Panc1 (cell line): ENCODE measurements at places on chromosomes 4 and X. TPM values are rescaled to one million over a fixed set of nuclear protein-coding genes. Genes with fewer than 3 reads are reported as not detected.

DNA sequence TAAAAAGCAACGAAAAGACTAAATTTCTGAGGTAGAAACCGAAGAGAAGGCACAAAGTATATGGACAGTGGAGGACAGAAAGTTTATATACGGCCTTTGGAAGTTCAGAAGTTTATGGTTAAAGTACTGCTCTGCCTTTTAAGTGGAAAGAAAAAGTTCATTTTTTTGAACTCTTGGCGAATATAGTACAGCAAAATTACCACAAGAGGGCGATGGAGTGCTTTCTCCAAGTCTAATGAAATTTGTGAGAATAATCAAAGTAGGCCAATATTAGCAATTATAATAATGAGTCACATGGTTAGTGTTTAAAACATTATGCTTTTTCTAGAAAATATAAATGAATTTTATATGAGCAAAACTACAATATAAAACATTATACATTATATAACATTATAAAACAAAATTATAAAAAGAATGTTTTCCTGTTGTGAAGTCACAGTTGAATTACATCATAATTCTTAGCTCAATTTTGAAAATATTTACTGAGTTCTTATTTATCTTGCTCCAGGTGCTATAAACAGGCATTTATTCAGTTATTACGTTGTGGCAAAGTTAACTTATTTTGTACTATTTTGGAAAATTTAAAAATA, 136.2 kb upstream of the BMPR1B start:
- no peak overlapping the region for H3K4me3 ChIP-seq
- no peak overlapping the region for H3K27ac ChIP-seq
- no peaks in the 10 kb centered on the region for H3K36me3 ChIP-seq
- H3K4me1 ChIP-seq: no peaks in the 10 kb centered on the region
- no peaks in the 10 kb centered on the region for H3K27me3 ChIP-seq

DNA sequence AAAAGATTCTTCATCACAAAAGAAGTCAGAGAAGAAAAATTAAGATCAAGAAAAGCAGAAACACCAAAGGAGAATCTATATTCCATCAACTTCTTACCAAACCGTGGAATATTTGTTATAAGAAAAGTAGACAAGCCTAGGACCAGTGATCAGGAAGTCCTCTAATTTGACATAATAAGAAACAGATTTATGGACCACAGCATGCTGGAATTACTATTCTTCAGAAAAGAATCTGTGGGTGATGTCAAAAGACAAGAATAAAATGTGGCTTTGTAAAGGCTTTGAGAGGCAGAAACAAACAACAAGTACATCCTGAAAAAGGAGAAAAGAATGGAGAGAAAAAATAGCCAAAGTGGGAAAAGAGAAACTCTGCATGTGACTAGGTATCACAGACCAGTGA, 123.3 kb downstream of the SLC10A7 start:
- H3K36me3 ChIP-seq: no peaks in the 10 kb centered on the region
- H3K4me3 ChIP-seq: no peak overlapping the region
- no peak overlapping the region for H3K27ac ChIP-seq
- no peak for DNase-seq

GRCh38 chrX:115367951-115368350, 78.4 kb downstream of the LUZP4 start:
- H3K4me1 ChIP-seq: peaks cover 6% of the 10 kb centered on the region
- DNase-seq: no peak
- H3K4me3 ChIP-seq: no peak overlapping the region
- no peaks in the 10 kb centered on the region for H3K36me3 ChIP-seq

DNA sequence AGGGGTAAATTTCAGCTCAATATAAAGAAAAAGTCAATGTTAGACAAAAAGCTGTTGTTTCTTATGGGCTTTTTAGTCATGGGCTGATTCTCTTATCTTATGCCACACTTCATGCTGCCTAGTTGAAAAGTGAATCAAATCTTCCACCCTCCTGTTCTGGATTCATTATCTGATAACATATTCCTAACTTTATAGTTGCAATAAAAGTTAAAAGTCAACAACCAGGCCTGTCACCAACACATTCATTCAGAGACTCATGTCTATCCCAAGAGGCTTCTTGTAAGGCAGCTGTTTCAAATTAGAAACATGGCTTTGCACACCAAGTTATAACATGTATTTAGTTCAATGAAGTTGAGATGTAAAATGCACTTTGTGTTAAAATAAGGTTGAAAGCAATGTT, 243.8 kb downstream of the ADAMTS3 start:
- H3K27me3 ChIP-seq: no peaks in the 10 kb centered on the region
- no peak overlapping the region for H3K27ac ChIP-seq
- no peaks in the 10 kb centered on the region for H3K4me1 ChIP-seq
- no peak overlapping the region for H3K4me3 ChIP-seq
- no peak for DNase-seq
- H3K36me3 ChIP-seq: no peaks in the 10 kb centered on the region

DNA sequence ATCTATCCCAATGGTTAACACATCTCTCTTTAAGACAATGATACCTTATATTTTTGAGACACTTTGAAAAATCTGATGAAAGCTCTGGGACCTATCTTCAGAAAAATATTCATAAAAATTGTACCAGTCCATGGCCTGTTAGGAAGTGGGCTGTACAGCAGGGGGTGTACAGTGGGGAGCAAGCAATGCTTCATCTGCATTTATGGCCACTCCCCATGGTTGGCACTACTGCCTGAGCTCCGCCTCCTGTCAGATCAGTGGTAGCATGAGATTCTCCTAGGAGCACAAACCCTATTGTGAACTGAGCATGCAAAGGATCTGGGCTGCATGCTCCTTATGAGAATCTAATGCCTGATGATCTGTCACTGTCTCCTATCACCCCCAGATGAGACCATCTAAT, 42.6 kb downstream of the C4orf51 start:
- H3K4me3 ChIP-seq: no peak overlapping the region
- no peaks in the 10 kb centered on the region for H3K4me1 ChIP-seq
- H3K27ac ChIP-seq: no peak overlapping the region
- no peaks in the 10 kb centered on the region for H3K36me3 ChIP-seq
- no peak for DNase-seq

DNA sequence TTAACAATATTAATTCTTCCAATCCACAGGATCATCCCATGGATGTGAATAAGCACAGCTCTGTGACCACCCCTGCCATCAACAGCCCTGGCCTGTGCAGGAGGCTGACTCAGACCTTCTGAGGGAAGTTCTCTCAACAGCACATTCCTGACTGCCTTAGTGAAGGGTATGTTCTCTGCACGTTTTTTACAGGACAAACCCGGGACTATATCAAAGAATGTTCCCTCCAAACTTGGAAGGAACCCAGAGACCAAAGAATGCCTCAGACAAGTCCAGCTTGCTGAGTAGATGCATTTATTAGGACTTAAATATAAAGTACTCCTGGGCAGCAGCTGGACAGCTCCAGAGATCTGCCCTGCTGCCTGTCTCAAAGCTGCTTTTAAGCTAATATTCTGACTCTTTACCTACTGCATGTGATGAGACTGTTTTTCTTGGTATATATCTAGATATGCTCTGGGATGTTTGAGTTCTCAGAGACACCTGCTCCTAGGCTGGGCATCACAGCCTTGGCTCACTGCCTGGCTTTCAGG, 1127.8 kb upstream of the PRKX start:
- H3K27ac ChIP-seq: no peak overlapping the region
- no peaks in the 10 kb centered on the region for H3K36me3 ChIP-seq
- no peaks in the 10 kb centered on the region for H3K27me3 ChIP-seq
- H3K4me3 ChIP-seq: no peak overlapping the region
- H3K4me1 ChIP-seq: no peaks in the 10 kb centered on the region

- no peak overlapping the region for H3K27ac ChIP-seq
- no peak overlapping the region for H3K4me3 ChIP-seq
- no peaks in the 10 kb centered on the region for H3K27me3 ChIP-seq
- DNase-seq: no peak
These were observed 168.1 kb upstream of the MAP3K15 start for GRCh38 chrX:19683358-19683757.

- DNase-seq: no peak
- H3K4me3 ChIP-seq: no peak overlapping the region
- H3K27ac ChIP-seq: no peak overlapping the region
- no peaks in the 10 kb centered on the region for H3K36me3 ChIP-seq
- H3K4me1 ChIP-seq: no peaks in the 10 kb centered on the region
These were observed 593.2 kb downstream of the TMA16 start for GRCh38 chr4:164087733-164088132.

- no peaks in the 10 kb centered on the region for H3K36me3 ChIP-seq
- no peaks in the 10 kb centered on the region for H3K27me3 ChIP-seq
- H3K4me3 ChIP-seq: no peak overlapping the region
- no peaks in the 10 kb centered on the region for H3K4me1 ChIP-seq
These were observed 16.6 kb downstream of the BST1 start for GRCh38 chr4:15719506-15719905.

DNA sequence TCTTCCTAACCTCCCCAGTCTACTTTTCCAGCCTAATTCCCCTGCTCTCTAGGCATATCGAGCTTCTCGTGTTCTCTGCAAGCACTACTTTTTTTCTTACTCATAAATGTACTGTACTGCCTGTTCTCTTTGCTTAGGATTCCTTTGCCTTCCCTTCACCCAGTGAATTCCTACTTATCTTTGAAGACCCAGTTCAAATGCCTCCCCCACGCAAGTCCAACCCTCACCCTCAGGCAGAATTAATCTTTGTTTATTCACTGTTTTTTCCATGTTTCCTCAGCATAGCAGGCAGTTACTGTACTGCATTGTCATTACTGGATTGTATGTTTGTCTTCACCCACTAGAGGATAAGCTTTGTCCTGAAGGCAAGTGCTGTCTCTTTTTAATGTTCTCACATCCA, 287.7 kb downstream of the BMPR1B start:
- no peak for DNase-seq
- no peaks in the 10 kb centered on the region for H3K4me1 ChIP-seq
- no peak overlapping the region for H3K27ac ChIP-seq
- no peak overlapping the region for H3K4me3 ChIP-seq

- H3K27me3 ChIP-seq: no peaks in the 10 kb centered on the region
- H3K4me1 ChIP-seq: no peaks in the 10 kb centered on the region
These were observed 144.1 kb upstream of the RBPJ start for GRCh38 chr4:26176598-26177149.

DNA sequence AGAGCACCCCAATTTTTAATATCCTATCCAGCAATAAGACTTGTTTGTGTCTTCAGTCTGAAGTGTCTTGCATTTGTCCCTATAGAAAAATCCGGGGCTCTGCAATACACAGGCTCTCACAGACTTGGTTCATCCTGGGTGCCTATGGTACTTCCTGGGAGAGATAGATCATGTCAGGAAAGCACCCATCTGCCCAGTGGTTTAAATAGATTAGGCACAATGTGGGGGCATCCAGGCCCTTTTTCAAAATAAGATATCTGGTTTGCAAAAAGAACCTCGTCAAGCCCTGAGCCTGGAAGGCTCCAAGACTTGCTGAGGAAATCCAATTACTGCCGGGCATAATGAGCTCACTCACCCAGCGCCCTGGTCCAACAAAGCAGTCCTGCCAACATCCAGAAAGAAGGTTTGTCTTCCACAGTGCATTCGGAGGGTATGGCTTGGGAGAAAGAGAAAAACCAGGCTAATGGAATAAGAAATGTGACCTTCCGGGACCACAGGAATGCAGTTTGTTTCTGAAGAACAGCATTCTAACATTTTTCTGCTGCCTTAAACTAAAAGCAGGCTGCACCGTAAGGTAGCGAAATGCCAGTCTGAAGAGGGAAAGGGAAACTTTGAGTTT, 11.6 kb downstream of the JAKMIP1 start:
- H3K36me3 ChIP-seq: no peaks in the 10 kb centered on the region
- no peaks in the 10 kb centered on the region for H3K27me3 ChIP-seq
- H3K4me3 ChIP-seq: no peak overlapping the region
- no peak overlapping the region for H3K27ac ChIP-seq
- DNase-seq: no peak

DNA sequence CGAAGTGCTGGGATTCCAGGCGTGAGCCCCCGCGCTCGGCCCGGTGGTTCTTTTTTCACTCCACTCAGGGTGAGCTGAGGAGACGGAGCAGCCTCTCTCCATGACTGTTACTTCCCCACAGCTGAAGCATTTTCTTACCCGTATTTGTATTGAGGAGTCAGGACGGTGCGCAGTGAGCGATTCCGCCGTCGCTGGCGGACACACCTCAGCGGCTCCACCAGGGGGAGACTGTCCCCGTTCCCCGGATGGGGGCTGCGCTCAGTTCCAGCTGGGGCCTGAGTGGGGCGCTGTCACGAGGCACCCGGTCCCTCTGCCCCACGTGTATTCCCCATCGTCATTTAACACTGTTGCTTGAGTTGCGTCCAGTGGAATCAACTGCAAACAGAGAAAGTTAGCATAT, 844.0 kb upstream of the FRG1 start:
- H3K27me3 ChIP-seq: no peaks in the 10 kb centered on the region
- DNase-seq: no peak

GRCh38 chr4:20724915-20725314, 24.7 kb downstream of the PACRGL start:
- H3K4me1 ChIP-seq: no peaks in the 10 kb centered on the region
- DNase-seq: no peak
- peaks cover 5% of the 10 kb centered on the region for H3K36me3 ChIP-seq
- H3K27ac ChIP-seq: no peak overlapping the region

DNA sequence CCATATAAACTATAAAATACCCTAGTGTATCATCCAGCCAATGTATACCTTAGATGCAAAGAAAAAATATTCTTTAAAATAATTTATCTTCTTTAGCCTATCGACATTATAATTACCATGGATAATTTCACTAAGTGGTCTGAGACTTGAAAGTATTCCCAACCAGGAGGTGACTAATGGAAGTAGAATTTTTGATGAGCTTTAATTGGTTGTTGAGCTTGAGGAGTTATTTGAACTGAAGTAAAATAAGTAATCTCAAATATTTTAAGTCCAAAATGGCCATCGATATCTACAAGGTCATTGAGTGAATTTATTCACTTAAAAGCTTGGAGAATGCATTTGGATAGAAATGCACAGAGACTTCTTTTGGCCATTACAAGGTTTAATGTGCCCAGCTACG, 436.2 kb downstream of the TLL1 start:
- no peaks in the 10 kb centered on the region for H3K4me1 ChIP-seq
- H3K36me3 ChIP-seq: no peaks in the 10 kb centered on the region
- H3K4me3 ChIP-seq: no peak overlapping the region
- H3K27ac ChIP-seq: no peak overlapping the region
- no peaks in the 10 kb centered on the region for H3K27me3 ChIP-seq

DNA sequence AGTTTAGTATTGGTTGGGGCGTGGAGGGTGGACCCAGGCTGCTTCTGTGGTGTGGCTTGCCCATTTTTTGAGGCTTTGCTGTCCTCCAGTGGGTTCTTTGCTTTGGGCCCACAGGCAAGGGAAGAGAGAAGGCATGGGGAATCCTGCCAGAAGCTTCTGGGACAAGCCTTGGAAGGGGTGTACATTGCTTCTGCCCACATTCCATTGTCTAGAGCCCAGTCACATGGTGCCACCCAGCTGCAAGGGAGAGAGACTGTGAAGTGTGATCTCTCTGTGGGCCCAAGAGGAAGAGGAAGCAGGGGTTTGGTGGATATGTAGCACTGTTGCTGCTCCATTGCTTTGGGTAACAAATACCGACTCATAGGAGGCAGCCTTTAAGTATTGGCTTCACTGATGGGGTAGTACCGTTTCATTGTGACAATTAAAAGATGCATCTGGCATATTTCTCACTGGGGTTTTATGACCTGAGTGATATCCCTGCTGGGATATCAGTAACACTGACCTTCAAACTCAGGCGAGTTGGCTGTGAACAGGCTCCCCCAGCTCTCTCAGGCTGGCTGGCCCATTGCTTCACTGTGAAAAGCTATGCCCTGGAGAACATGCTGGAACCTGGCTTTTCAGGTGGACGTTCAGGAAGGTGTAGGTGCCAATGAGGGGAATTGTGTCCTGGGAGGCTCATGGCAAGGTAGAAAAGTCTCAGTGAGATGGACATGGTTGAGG, 85.9 kb downstream of the CLDN34 start:
- no peak for DNase-seq
- H3K27me3 ChIP-seq: no peaks in the 10 kb centered on the region

Gene MGARP
- total RNA-seq: 2.3 TPM

Gene ZNF157
- not detected for total RNA-seq

Gene POU4F2
- total RNA-seq: not detected

Gene PGRMC2
- total RNA-seq: 47.6 TPM

Gene UBE2D3
- 191 TPM for total RNA-seq

Gene ZFP92
- 0.90 TPM for total RNA-seq
